ENCODE measurements at places on chromosomes 6 and 20.

GRCh38 chr20:846894-847278 lies 13.4 kb downstream of the FAM110A start:
- no peak for DNase-seq

DNA sequence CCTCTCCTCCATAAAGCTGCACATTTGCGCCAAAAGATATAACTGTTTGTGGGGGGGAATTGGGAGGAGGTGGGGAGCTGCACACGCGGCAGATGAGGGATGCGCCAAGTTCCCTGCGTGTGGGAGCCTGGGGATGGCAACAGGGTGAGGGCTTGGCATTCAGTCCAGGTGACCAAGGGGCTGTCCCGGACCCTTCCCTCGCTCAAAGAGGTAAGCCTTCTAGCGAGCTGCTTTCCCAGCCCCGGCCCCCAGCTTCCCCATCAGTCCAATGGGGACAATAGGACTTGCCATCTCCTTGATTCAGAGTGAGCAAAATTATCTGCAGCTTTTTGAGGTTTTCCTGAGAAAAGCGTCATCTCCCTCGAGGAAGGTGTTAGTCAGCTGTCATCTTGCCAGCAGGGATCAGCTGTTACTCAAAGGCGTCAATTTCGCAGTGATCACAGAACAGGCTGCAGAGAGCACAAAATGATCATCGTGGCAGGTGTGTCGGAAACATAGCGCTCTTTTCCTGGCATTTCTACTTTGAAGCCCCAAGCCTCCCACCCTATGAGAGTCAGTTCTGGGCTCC lies 21.3 kb downstream of the ZNF831 start:
- no peak for DNase-seq

GRCh38 chr6:138383776-138384175 lies 6.1 kb downstream of the SMIM28 start:
- DNase-seq = no peak

DNA sequence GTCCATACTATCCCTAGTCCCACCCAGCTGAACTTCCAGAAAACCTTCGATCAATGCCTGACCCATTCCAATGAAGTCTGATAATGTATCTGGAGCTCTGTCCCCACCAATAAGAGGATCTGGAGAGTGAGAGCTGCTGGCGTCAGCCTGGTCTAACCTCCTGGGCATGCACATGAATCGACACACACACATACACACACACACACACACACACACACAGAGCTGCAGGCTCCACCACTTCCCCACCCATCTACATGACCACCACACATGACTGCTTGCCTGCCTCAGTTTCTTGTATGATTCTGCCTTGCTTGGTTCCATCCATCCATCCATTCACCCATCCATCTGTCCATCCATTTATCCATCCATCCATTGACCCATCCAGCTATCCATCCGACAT lies 60.8 kb downstream of the FAXC start:
- DNase-seq = no peak

- no peak for DNase-seq
Observed at GRCh38 chr20:53557130-53557529, 36.5 kb downstream of the ZNF217 start.

- DNase-seq = no peak
Observed at GRCh38 chr20:36303831-36304230, 2.3 kb upstream of the DLGAP4 start.

- DNase-seq = no peak
Observed at GRCh38 chr6:166864333-166864732, 92.0 kb downstream of the RNASET2 start.

DNA sequence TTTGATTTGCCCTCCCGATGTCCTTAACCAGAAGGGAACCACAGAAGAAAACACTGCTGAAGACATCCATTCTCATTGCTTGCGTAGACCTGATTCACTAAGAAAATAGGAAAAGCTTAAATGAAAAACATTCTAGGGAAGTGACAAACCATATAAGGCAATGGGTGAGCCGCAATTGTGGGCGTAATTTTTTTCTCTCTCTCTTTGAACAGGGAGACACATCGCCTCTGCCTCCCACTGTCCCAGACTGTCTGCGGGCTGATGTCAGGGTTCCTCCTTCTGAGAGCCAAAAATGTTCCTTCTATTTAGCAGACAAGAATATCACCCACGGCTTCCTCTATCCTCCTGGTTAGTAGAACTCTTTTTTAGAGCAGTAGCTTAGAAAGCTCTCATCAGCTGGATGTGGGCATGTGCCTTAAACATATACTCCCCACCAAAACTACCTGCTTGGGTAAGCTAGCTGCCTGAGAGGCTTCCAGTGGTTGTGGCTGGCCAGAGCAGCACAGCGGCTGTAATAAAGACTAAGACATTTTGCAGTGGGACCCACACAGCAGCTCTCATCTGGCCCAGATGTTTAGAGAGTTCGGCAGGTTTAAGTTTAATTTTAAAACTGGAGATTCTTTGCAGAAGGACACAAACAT lies 22.7 kb upstream of the CTAGE9 start:
- no peak for DNase-seq

GRCh38 chr20:4866429-4866828 lies 134.9 kb downstream of the SLC23A2 start:
- no peak for DNase-seq

All from COLO829 (cell line).